Activated T-cell treated with anti-CD3 and anti-CD28 coated beads for 48 hours (primary cell): ENCODE measurements at places on chromosomes 3 and 15.

DNA sequence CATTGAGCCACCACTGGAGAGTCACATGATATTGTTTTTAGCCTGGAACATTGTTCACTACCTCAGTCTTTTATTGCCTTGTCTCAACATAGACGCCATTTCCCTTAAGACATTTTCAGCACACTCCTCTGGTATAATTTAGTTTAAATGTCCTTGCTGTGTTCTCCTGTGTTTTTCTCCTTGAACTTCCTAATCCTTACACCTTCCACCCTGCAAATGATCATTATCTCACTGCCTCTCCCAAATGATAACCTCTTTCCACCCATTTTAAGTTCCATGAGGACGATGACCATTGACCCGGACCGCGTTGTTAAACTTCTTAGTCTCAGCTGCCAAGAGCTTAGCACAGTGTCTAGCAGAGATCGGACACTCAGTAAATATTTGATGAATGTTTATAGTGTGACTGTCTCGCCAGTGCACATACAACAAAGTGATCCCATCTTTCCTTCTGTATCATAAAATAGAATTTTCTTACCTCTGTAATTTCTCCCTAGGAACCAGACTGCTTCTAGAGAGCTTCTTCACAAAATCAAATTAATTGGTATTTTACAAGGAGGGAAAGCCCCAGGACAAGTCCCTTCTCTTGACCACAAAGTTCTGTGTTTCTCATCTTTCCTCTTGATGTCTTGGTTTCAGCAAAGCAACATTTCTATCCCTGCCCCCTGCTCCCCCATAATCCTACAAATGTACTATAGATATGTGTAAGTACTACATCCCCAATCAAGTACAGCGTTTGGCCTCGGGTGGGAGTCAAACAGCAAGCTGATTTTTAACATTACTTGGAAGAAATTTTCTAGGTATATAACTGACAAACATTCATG is 429.6 kb downstream of the LPP start:
- DNase-seq = peak; percentile 21

GRCh38 chr15:57861815-57862586 is 155.5 kb downstream of the POLR2M start:
- DNase-seq = no peak

GRCh38 chr15:86493884-86494283 is 414.2 kb downstream of the AGBL1 start:
- no peak for DNase-seq

- no peak for DNase-seq
Measured at GRCh38 chr15:96585484-96586386, 255.2 kb downstream of the NR2F2 start.

DNA sequence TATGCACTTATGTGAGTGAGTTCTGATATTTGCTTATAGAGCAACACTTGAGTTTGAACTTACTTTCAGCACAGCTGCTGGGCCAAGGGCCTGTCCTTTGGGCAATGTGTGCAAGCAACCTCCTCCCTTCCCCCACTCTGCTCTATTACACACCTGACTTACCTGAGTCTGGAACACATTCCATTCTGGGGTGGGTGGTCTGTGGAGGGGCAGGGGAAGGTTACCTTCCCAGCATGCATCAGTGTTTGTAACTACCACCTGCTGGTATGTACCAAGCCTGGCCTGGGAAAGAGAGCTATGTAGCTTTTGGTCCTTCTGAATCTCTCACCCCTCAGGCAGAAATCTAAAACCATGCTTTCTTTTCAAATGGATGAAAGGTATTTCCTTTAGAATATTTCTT is 103.0 kb downstream of the ISL2 start:
- no peak for DNase-seq

DNA sequence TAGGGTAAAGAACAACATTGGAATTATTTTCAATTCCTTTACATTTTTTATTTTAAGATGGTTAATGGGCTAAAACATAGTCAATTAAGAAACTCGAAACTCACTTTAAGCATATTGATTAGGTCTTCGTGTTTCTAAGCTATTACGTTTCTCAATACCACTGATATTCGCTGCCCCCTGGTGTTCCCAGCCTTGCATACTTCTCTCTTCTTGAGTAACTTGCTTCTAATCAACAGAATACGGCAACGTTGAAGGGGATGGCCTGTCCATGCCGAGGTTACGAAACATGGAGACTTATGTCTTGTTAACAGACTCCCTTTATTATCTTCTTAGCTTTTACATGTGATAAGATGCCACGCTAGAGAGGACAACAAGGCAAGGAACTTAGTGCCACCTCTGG is 43.6 kb downstream of the ROBO1 start:
- no peak for DNase-seq

GRCh38 chr3:67983166-67983565 is 328.8 kb upstream of the SUCLG2 start:
- DNase-seq = no peak

DNA sequence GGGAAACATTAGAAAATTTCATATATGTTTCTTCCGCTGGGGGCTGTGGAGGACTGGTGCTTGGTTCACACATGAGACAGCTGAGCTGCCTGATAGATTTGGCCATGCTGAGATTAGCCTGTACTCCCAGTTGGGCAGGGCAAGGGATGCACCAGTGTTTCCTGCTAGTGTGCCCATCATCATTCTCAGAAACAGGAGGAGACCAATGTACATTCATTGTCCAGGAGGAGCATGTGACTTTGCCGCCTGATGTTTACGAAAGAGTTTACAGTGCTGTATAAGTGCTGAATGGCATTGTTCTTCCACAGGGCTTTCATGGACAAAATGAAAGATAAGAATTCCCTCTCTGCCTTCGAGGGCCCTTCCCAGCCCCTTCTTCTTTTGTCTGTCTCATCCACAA is 311.1 kb upstream of the THBS1 start:
- no peak for DNase-seq

GRCh38 chr3:184597829-184598573 is 36.4 kb downstream of the EPHB3 start:
- DNase-seq = no peak

DNA sequence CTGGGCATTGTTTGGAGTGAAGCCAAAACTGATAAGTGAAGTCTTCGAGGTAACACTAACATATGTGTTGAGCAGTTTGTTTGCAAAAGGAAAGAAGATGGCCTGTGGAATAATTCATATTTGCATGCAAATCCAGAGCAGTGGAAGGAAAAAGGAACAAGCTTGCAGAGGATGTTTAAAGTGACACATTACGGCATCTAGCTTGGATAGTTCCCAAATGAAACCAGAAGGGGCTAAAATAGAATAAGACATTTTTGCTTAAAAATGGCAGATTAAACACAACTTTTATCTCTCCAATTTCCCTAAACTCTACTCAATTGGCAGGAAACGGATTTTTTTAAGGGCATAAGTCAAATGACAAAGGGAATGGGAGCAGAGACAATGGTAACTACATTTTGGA is 25.4 kb upstream of the RYK start:
- DNase-seq = no peak

GRCh38 chr3:49841806-49842205 is 14.6 kb downstream of the TRAIP start:
- no peak for DNase-seq

DNA sequence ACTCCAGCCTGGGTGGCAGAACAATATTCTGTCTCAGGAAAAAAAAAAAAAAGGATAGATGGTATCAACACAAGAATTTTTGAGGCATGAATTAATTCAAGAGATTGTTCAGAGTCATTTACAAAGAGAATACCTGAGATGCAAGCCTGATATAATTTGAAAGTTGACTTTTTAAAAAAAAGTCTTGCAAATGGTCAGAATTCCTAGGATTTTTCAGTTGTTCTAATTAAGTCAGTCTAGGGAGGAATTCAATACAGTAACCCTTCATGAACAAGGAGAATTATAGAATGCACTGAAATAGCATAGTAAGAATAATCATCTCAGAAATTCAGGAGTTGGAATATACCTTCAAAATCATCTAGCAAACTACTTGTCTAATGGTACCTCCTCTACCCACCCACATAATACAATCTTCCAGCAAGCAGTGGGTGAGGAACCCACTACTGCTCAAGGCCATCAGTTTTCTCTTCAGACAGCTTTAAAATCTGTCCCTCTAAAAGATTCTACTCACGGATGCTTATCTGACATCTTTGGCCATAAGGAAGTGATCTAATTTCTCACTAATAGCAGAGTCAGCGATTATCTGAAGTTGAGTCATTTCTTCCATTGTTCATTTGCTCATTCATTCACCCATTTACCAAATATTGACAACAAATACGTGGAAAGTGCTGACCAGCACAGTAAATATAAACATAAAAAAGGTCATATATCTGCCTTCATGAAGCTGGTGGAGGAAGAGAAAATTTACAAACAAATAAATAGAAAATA is 159.6 kb downstream of the GREM1 start:
- DNase-seq = no peak

GRCh38 chr3:128841926-128842920 is 37.2 kb upstream of the ACAD9 start:
- no peak for DNase-seq

- no peak for DNase-seq
Measured at GRCh38 chr3:102000620-102001209, 151.4 kb downstream of the NFKBIZ start.

- DNase-seq = no peak
Measured at GRCh38 chr3:171156401-171157010, 130.0 kb upstream of the SLC2A2 start.

DNA sequence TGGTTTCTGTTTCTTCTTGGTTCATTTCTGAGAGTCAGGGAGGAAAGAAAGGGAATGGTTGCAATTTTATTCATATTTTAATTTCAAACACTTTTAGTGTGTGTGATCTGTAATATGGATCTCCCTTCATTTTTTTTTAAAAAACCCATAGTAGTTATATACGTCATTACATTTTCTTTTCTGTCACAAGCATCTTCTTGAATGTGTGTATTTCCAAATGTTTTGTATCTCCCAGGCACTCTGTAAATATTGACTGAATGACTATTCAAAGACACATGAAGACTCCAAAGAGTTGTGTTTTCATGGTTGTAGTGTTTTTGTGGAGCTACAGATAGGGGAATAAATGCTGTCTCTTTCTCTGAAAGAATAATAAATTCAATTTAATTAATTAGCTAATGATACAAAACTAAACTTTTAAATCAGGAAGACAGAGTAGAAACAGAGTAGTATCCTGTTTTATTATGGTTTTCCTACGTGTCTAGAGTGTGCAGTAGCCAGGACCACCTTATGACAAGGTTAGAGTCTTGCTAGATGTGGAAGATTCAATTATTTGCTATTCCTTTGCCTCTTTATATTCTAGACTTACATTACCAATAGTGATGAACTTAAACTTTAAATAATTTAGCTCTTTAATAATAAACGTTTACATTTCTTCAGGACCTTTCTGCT is 35.5 kb downstream of the NECTIN3 start:
- no peak for DNase-seq

DNA sequence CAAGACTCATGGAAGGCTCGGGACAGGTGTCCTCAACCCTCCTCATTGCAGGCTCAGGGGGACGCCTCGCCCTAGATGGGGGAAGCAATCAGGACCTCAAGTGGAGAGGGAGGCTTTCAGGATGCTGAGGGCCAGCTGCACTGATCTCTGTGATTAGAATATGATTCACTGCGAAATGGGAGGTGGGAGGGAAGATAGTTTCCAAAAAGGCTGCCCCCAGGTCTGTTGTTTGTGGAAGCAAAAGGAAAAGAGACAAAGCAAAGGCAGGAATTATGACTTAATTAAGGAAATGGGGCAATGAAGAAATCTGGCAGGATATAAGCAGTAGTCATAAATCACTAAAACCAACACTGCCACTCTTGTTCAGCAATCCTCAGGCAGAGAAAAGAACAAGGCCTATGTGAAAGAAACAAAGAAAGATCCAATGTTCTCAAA is 85.6 kb upstream of the ABHD17C start:
- DNase-seq = no peak

- no peak for DNase-seq
Measured at GRCh38 chr15:90062462-90062932, 39.8 kb downstream of the IDH2 start.

DNA sequence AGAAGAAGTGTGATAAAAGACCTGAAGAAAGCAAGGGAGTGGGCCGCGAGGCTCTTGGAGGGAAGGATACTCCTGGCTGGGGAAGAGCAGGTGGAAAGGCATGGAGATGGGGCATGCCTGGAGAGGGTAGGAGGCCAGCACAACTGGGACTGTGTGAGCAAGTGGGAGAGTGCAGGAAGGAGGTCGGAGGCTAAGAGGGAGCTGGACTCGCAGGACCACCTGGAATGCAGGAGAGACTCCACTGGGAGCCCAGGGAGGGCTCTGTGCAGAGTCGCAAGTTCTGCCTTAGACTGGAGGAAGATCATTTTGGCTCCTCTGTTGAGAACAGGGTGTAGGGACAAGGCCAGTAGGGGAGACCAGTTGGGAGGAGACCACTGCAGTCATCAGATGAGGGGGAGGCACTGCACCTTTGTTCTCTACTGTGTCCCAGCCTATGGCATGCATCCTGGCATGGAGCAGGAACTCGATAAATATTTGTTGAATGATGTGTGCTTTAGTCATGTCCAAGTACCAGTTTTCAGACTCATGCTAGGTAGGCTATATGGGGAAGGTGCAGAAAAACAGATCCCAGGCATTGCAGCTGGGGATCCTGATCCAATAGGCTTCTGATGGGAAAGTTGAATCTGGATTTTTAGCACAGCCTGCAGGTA is 13.7 kb downstream of the FAM107A start:
- DNase-seq = no peak

DNA sequence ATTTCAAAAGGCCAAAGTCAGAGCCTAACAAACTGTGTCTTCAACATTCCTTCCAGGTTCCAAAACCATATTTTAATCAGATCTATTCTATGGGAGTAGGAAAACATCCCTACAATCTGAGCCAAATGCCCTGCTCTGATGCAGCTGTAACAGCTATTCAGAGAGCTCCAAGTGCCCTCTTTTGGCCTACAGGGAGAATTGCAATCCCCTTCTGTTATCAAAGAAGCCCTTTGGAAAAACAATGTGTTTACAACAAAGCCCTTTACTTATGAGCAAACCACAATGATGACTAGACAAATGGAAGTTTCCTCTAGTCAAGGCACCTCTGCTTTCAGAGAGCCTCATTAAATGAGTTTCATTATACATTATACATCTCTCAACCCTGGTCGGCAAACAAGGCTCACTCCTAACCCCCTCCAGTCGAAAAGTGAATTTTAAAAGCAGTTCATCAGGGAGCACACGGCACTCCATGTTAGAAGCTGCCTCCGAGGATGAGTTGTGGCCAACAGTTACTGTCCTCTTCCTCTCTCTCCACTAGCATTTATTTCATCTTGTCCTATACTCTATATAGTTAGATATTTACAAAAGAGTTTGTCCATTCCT is 42.6 kb upstream of the TMCO5A start:
- DNase-seq = no peak

GRCh38 chr3:105360003-105360402 is 6.7 kb upstream of the ALCAM start:
- DNase-seq = no peak

DNA sequence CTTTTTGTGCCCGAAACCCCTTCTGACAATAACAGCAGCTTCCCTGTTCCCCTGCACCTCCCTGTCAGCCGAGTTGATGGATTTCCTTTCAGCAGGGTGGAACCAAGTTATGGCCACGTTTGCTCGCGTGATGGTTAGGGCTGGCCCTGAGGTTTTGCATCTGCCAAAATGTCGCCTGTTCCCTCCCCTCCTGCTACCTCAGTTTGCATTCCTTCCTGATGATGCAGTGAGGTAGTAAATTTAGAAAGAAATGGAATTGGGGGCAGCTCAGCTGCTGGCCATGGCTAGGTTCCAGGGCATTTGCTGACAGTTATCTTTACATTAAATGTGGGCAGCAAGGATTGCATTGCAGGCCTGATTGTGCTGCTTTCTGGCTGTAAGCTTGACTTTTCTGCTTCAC is 13.2 kb downstream of the LIMD1 start:
- no peak for DNase-seq
